Spinal cord (tissue), 10 donors: ENCODE measurements at places on chromosomes 4 and X. TPM values are rescaled to one million over a fixed set of nuclear protein-coding genes. Genes with fewer than 3 reads are reported as not detected.

DNA sequence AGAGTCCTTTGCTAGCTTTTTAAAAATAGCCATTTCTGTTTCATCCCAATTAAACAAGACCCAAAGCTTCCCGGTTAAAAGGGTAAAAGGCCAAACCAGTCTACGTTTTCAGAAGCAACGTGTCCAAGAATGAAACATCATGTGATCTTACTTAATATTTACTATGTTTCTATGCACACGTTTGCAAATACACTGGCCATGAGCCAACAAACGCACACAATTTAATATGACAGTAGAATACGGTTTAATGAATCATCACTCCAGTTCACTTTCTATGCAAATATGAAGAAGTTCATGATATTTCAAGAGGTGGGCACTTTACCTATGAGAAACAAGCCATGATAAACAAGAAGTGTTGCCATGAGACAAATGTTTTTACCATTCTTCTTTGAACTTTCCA, 4.3 kb downstream of the NR0B1 start:
- peaks cover 10% of the 10 kb centered on the region for H3K4me1 ChIP-seq
- H3K36me3 ChIP-seq, result no peaks in the 10 kb centered on the region
- H3K27ac ChIP-seq, result no peak overlapping the region
- DNase-seq, result no peak

DNA sequence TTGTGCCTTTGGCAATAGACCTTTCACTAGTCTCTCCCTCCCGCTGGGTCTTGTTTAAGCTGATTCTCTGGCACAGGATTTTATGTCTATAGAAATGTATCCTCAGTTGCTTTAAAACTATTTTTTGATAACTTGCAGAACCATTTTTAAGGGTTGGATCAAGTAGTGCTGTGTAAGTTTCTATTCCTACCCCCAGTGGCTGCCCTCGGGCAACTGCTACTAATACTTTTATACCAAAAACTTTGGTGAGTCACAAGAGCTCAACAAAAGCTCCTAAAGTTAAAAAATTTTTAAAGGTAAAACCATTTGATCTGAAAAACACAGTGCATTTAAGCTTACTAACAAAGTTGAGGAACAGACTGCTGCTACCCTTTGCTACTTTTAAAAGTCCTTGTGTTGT, 1460.6 kb upstream of the PCDH7 start:
- no peaks in the 10 kb centered on the region for H3K4me1 ChIP-seq
- no peak overlapping the region for H3K27ac ChIP-seq
- no peak overlapping the region for H3K4me3 ChIP-seq
- no peaks in the 10 kb centered on the region for H3K27me3 ChIP-seq
- no peaks in the 10 kb centered on the region for H3K36me3 ChIP-seq

Gene DCAF4L1
- polyA plus RNA-seq, result 0.53 TPM

- H3K4me1 ChIP-seq, result peaks cover 3% of the 10 kb centered on the region
- no peaks in the 10 kb centered on the region for H3K36me3 ChIP-seq
- H3K4me3 ChIP-seq, result no peak overlapping the region
- peaks cover 9% of the 10 kb centered on the region for H3K27me3 ChIP-seq
These were observed 39.9 kb downstream of the DCX start for GRCh38 chrX:111372086-111372485.

Gene TMSB15C
- 22.4 TPM for polyA plus RNA-seq

DNA sequence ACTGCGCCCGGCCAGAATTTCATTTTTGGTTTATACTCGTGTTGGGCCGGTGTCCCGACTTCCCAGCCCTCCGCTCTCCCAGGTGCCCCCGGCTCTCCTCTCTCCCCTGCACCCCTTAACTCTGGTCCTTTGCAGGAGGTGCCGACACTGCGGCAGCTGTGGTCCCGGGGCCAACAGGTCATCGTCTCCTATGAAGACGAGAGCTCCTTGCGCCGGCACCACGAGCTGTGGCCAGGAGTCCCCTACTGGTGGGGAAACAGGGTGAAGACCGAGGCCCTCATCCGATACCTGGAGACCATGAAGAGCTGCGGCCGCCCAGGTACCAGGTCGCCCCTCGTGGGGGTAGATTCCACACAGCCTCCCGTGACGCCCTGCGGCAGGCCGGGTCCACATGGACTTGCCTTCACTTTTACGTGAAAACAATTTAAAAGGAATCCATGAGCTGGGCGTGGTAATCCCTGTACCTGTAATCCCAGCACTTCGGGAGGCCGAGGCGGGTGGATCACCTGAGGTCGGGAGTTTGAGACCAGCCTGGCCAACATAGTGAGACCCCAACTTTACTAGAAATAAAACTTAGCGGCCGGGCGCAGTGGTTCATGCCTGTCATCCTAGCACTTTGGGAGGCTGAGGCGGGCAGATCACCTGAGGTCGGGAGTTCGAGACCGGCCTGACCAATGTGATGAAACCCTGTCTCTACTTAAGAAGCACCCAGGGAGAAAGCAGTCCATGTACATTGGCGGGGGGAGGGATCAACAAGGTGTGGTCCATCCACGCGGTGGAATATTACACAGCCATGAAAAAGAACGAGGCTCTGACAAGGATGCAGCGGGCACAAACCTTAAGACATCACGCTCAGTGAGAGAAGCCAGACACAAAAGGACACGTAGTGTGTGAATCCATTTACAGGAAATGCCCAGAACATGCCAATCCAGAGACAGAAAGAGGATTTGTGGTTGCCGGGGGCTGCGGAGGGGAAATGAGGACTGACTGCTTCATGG, 12.0 kb downstream of the PLCXD1 start:
- no peaks in the 10 kb centered on the region for H3K4me1 ChIP-seq
- no peak overlapping the region for H3K27ac ChIP-seq
- H3K4me3 ChIP-seq, result no peak overlapping the region
- no peak for DNase-seq

- H3K27me3 ChIP-seq, result no peaks in the 10 kb centered on the region
- no peak overlapping the region for H3K4me3 ChIP-seq
- no peaks in the 10 kb centered on the region for H3K36me3 ChIP-seq
- no peak overlapping the region for H3K27ac ChIP-seq
- no peak for DNase-seq
- no peaks in the 10 kb centered on the region for H3K4me1 ChIP-seq
These were observed 9.9 kb upstream of the CT47C1 start for GRCh38 chrX:119062750-119063374.

GRCh38 chr4:175460414-175460813, 351.6 kb downstream of the GPM6A start:
- H3K27me3 ChIP-seq, result no peaks in the 10 kb centered on the region
- H3K36me3 ChIP-seq, result no peaks in the 10 kb centered on the region
- H3K4me1 ChIP-seq, result no peaks in the 10 kb centered on the region
- H3K4me3 ChIP-seq, result no peak overlapping the region
- DNase-seq, result no peak
- H3K27ac ChIP-seq, result no peak overlapping the region

GRCh38 chr4:163395055-163395454, 51.4 kb downstream of the NPY5R start:
- DNase-seq, result no peak
- H3K27ac ChIP-seq, result no peak overlapping the region
- no peak overlapping the region for H3K4me3 ChIP-seq
- H3K4me1 ChIP-seq, result no peaks in the 10 kb centered on the region
- no peaks in the 10 kb centered on the region for H3K36me3 ChIP-seq
- no peaks in the 10 kb centered on the region for H3K27me3 ChIP-seq

Gene SLC16A2
- 57.7 TPM for polyA plus RNA-seq

- H3K4me3 ChIP-seq, result no peak overlapping the region
- no peaks in the 10 kb centered on the region for H3K27me3 ChIP-seq
- H3K4me1 ChIP-seq, result no peaks in the 10 kb centered on the region
- no peak for DNase-seq
These were observed 441.1 kb downstream of the KCNIP4 start for GRCh38 chr4:21507439-21507838.

DNA sequence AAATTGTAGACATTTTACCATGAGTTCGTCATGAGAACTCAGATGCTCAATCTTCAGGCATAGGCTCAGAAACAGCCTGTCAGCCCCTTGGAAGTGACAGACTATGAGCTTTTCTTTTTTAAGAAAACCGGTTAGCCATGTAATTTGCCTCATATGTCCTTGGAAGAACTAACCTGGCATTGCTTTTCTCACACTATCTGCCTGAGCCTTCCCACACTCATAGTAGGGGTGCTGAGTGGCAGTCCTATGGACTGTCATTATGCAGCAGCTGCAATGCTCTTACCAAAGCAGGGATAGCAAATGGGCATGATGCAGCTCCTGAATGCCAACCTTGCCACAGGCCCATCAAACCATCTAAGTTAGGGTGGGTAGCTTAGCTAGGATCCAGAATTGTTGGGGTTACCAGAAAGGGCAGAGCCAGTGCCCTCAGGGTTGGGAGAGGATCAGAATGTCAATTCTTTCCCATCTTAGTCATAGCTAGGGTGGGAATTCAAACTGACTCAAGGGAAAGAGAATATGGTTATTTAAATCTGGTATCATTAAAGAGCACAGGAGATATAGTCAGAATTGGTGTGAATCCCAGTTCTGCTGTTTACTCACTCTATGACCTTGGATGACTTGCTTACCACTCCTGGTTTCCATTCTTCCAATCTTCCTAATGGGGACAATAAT, 230.6 kb upstream of the CPEB2 start:
- H3K4me1 ChIP-seq, result no peaks in the 10 kb centered on the region
- H3K27ac ChIP-seq, result no peak overlapping the region
- H3K4me3 ChIP-seq, result no peak overlapping the region
- DNase-seq, result no peak

Gene TRPC5OS
- polyA plus RNA-seq, result 0.17 TPM

Gene TXK
- polyA plus RNA-seq, result 1.7 TPM

GRCh38 chr4:53547983-53548382, 43.3 kb downstream of the LNX1 start:
- H3K4me3 ChIP-seq, result no peak overlapping the region
- H3K27ac ChIP-seq, result no peak overlapping the region
- no peaks in the 10 kb centered on the region for H3K36me3 ChIP-seq
- H3K27me3 ChIP-seq, result no peaks in the 10 kb centered on the region
- H3K4me1 ChIP-seq, result no peaks in the 10 kb centered on the region
- DNase-seq, result no peak

GRCh38 chrX:121221322-121221977, 174.0 kb downstream of the GLUD2 start:
- no peak overlapping the region for H3K27ac ChIP-seq
- no peak overlapping the region for H3K4me3 ChIP-seq
- no peaks in the 10 kb centered on the region for H3K4me1 ChIP-seq
- DNase-seq, result no peak

DNA sequence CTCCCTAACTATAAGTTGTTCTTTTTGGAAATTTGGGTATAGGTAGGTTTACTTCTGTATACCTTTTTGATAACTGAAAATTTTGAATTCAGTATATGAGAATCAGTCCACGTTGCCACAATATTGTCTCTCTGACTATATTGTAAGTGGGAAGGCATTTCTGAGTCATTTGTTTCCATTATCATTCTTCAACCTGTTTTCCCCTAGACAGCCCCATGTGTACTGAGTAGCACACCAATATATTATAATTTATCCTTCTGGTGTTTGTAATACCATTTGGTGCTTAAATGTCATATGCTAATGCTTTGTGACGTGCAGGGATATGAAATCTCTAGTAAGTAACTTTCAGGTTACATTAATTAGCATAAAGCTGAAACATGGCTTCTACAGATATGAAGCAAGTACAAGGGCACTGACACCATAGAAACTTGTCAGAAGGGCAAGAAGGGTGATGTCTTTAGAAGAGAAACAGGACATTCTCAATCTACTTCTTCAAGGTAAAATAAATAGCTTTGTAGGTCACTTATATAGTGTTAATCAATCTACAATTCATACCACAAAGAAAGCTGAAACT, 27.7 kb downstream of the PAK3 start:
- no peaks in the 10 kb centered on the region for H3K36me3 ChIP-seq
- H3K27ac ChIP-seq, result no peak overlapping the region
- no peak overlapping the region for H3K4me3 ChIP-seq

DNA sequence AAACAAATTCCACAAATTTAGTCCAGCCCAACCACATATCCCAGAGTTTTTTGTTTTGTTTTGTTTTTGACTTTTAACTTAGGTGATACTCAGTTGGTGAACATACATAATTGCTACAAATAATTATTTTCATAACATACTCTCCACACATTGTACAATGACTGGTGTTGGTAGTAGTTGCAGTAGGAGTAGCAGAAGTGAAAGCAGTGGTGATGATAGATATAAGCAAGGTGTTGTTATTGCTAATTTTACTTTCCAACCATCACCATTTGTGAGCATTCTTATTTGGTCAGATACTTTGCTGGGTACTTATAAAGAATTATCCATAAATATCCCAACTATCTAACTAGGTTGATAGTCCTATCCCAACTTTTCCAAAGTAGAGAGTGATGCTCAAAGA, 47.3 kb downstream of the ARHGAP24 start:
- no peak overlapping the region for H3K4me3 ChIP-seq
- no peaks in the 10 kb centered on the region for H3K36me3 ChIP-seq
- no peaks in the 10 kb centered on the region for H3K27me3 ChIP-seq
- no peaks in the 10 kb centered on the region for H3K4me1 ChIP-seq
- H3K27ac ChIP-seq, result no peak overlapping the region
- no peak for DNase-seq

GRCh38 chr4:154877110-154877760, 96.2 kb downstream of the RBM46 start:
- H3K4me1 ChIP-seq, result no peaks in the 10 kb centered on the region
- H3K27ac ChIP-seq, result no peak overlapping the region
- no peaks in the 10 kb centered on the region for H3K36me3 ChIP-seq
- DNase-seq, result no peak
- H3K27me3 ChIP-seq, result no peaks in the 10 kb centered on the region

GRCh38 chr4:54547299-54548097, 110.3 kb upstream of the KIT start:
- H3K36me3 ChIP-seq, result no peaks in the 10 kb centered on the region
- DNase-seq, result no peak
- no peak overlapping the region for H3K4me3 ChIP-seq
- H3K27ac ChIP-seq, result no peak overlapping the region
- no peaks in the 10 kb centered on the region for H3K27me3 ChIP-seq

- no peak for DNase-seq
- H3K4me1 ChIP-seq, result no peaks in the 10 kb centered on the region
- H3K36me3 ChIP-seq, result no peaks in the 10 kb centered on the region
These were observed 38.0 kb downstream of the RADX start for GRCh38 chrX:106649523-106650428.

DNA sequence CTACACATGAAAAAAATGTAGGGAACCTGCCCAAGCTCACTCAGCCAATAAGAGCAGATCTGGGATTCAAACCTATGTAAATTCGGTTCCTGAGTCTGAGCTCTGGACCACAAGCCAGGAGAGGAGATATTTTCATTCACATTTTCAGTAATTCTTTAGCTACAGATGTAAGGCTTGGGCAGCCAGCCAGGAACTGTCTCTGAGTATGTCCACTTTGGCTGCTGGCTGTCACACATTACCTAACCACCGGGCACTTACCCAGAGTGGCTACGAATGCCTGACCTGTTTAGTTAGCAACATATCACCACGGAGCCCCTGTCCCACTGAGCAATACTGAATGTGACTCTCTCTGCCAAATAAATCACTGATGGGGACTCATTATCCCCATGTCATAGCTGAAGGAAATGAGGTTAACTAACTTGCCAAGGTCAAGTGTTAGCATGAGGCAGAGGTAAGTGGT, 15.3 kb downstream of the USP46 start:
- H3K4me1 ChIP-seq, result peaks cover 11% of the 10 kb centered on the region
- H3K27me3 ChIP-seq, result no peaks in the 10 kb centered on the region
- no peak overlapping the region for H3K4me3 ChIP-seq
- no peak overlapping the region for H3K27ac ChIP-seq
- no peak for DNase-seq

Gene RGN
- polyA plus RNA-seq, result 20.1 TPM

Gene MXRA5
- polyA plus RNA-seq, result 10.4 TPM

GRCh38 chr4:17220816-17221215, 291.1 kb downstream of the QDPR start:
- no peaks in the 10 kb centered on the region for H3K27me3 ChIP-seq
- H3K27ac ChIP-seq, result no peak overlapping the region
- H3K36me3 ChIP-seq, result no peaks in the 10 kb centered on the region
- no peak for DNase-seq
- H3K4me1 ChIP-seq, result no peaks in the 10 kb centered on the region
